Esophagus (tissue), 2 donors: ENCODE measurements at places on chromosomes 2 and 18. TPM values are rescaled to one million over a fixed set of nuclear protein-coding genes. Genes with fewer than 3 reads are reported as not detected.

Gene TMEM163
- 0.11 TPM for polyA plus RNA-seq

Gene ATP6V1C2
- polyA plus RNA-seq, result 55.0 TPM

Gene IER3IP1
- 10.6 TPM for polyA plus RNA-seq

Gene GREB1
- polyA plus RNA-seq, result 0.15 TPM

Gene GAREM1
- 4.9 TPM for polyA plus RNA-seq

Gene UGT1A3
- 1.5 TPM for polyA plus RNA-seq

Gene HPCAL1
- polyA plus RNA-seq, result 6.2 TPM

Gene HAAO
- polyA plus RNA-seq, result 6.9 TPM

Gene TUBA4B
- 0.02 TPM for polyA plus RNA-seq

Gene CCDC74A
- polyA plus RNA-seq, result 3.4 TPM

Gene CCT4
- 75.1 TPM for polyA plus RNA-seq

Gene DNAJC5G
- 0.14 TPM for polyA plus RNA-seq

Gene KCNIP3
- 2.0 TPM for polyA plus RNA-seq
